Activated CD4-positive, alpha-beta memory T cell treated with anti-CD3 and anti-CD28 coated beads for 36 hours (primary cell): ENCODE measurements at places on chromosomes 3 and 15. TPM values are rescaled to one million over a fixed set of nuclear protein-coding genes. Genes with fewer than 3 reads are reported as not detected.

FBXL2 gene
- not detected for total RNA-seq

SOX14 gene
- not detected for total RNA-seq

MNS1 gene
- 0.36 TPM for total RNA-seq

AQR gene
- total RNA-seq, result 30.1 TPM
